ENCODE measurements at places on chromosomes 3 and 15.

DNA sequence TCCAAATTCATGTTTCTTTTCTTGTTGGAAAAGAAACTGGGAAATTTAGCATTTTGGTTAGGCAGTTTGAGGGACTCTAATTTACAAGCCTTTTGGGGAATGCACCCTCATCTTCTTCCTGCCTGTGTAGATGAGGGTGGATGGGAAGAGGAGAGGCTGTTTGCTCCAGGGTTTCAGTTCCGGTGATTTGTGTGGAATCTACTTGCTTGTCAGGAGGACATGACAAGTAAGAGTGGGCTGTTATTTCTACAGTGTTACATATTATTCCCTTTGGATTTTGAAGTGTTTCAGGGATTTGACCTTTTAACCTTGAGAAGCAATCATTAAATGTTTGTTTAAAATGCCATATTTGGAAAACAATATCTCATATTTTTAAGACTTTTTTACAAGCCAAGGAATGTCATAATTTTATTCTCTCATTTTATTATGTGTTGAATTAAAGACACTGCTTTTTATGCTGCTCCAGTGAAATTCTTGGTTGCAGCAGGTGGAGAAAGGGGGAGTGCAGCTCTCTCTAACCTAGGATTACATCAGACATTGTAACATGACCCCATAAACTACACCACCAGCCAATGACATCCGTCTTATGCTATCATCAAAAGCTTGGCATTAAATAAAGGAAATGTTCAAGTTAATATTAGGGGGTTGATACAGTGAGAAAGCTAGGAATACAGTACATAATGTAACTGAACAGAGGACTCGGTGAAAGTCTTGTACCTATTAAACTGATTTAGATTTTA, 30.2 kb downstream of the PLAAT1 start:
- DNase-seq, result no peak

- no peak for DNase-seq
Observed at GRCh38 chr15:33994005-33994615, 25.8 kb downstream of the CHRM5 start.

DNA sequence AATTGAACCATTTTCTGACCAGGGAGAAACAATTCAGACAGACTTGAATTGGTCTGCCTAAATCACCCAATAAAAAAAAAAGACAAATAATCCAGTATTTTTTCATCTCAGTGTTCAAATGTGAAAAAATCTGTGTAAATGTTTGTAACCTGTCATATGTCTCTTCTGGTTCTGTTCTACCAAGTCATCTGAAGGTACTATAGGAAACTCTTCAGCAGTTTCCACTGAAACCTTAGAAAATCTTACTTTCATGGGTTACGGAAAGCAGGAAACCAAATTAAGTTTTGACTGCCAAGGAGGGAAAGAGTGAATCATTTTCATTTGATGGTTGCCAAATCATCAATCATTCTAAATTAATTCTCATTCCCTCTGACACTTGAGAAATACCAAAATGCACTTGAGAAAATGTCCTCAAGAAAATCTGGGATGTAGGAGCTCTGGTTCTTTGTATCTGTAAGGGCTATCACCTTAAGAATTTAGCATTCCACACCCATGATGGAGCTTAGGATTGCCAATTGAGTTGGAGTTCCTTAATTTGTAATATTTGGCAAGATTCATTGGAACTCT, 278.2 kb upstream of the KCNH8 start:
- DNase-seq, result no peak

- no peak for DNase-seq
Observed at GRCh38 chr15:34647569-34648293, 64.3 kb upstream of the GOLGA8B start.

DNA sequence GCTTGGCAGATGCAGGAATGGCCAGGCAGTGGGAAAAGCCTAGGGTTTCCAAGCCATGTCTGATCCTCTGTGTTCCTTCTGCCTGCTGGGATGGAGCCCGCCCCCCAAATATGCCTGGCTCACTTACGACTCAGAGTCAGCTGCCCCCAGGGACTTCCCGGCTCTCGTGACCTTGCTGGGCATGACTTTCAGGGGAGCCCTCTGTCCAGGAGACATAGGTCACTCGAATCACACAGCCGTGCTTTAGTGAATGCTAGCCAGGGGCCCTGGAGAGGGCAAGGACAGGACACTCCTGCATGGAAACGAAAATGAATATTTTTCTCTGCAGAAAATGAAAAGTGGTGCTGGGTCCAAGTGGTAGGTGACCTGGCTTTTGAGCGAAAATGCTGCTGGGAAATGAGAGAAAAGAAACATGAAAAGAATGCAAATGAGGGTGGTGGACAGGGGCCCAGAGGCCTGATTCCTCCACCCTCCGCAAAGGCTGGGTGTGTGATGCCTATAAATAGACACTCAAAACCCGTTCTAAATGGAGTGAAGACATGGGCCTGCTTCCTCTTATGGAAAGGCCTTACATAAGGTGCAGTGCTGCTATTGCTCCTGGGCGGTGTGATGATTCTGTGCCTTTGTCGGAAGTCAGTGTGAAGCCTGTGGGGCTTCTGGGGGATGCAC, 107.4 kb downstream of the APBA2 start:
- DNase-seq, result no peak

GRCh38 chr15:85859671-85860070, 64.9 kb upstream of the KLHL25 start:
- no peak for DNase-seq

DNA sequence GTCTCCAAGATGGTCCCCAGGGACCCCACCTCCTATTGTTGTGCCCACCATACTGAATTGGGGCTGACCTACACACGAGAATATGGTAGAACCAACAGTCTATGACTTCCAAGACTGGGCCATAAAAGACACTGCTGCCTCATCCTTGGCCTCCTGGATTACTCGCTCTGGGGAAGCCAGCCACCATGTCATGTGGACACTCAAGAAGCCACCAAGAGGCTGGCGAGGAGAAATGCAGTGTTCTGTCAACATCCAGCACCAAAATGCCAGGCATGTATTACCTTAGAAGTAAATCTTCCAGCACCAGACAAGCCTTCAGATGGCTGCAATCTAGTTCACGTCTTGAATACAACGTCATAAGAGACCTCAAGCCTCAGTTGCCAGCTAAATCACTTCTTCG, 17.1 kb upstream of the TPM1 start:
- DNase-seq, result no peak

DNA sequence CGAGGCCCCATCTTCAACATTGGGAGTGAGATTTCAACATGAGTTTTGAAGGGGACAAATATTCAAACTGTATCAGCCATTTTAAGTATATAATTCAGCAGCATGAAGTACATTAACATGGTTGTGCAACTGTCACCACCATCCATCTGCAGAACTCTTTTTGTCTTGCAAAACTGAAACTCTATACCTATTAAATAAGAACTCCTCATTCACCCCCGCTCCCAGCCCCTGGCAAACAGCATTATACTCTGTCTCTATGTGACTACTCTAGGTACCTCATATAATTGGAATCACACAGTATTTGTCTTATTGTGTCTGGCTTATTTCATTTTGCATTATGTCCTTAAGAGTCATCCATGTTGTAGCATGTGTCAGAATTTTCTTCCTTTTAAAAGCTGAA, 110.1 kb downstream of the MAP2K5 start:
- no peak for DNase-seq

DNA sequence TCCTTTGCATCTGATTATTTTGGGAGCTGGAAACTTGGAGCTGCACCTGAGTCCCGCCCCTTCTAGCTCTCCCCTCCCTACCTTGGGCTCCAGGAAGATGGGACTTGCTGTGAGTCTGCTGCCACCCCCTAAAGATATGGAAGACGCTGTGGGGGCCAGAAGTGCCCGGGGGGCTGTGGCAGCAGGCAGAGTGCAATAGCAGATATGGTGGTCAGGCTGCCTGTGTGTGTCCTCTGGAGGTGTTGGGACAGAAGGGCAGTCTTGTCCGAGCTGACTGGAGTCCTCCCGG, 485 bp downstream of the PAK6 start:
- DNase-seq, result no peak

DNA sequence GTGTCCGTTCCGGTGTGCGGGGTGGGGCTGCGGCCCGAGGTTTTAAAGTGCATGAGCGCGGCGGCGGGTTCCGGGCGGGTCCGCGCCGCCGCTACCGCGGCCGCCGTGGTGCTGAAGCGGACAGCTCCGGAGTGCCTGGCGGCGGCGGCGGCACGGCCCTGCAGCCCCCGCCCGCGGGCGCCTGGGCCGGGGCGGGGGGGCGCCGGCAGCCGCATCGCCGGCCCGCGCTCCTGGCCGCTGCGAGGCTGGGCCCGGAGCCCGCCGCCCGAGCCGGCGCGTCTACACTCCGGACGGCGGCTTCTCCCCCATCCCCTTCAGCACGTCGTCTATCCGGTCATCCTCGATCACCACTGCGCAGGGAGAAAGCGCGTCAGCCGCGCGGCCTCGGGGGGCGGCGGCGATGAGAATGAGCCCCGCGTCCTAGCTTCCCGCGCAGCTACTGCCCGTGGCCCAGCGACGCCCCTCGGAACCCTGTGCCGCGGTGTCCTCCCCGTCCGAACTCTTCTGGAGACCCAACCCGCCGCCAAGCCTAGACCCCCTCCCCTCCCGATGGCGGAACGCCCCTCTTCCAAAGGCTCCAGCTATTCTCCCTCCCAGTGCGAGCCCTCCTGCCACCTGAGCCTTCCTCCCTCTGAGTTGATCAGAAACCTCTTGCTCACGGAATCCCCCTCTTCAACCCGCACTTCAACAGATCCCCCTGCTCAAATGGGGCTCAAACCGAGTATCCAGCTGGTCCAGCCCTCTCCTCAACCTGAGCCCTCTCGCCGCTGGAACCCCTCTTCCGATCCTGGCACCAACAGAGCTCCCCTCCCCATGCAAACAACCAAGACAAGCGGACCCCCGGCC, 1.3 kb downstream of the CAMK2N2 start:
- no peak for DNase-seq

DNA sequence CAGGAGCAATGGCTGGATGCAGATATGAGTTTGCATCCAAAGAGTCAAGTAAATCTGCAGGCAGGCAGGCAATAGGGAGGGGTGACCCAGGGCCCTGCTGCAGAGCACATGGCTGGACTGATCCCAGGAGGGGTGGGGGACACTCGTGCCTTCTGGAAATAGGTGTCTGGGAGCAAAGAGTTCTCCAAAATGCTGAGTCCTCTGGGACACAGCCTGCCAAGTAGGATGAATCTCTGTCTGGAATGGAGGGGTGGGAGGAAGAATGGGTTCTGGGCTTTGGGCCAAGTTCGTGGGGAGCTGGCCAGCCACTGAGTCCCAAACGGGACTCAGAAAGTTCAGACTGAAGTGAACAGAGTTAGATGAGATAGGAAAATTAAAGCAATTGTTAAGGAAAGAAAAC, 214.5 kb downstream of the MTHFS start:
- DNase-seq, result no peak

GRCh38 chr3:53842436-53843194, 3.6 kb downstream of the CHDH start:
- DNase-seq, result no peak

- no peak for DNase-seq
Observed at GRCh38 chr3:115520651-115521245, 102.6 kb upstream of the GAP43 start.

DNA sequence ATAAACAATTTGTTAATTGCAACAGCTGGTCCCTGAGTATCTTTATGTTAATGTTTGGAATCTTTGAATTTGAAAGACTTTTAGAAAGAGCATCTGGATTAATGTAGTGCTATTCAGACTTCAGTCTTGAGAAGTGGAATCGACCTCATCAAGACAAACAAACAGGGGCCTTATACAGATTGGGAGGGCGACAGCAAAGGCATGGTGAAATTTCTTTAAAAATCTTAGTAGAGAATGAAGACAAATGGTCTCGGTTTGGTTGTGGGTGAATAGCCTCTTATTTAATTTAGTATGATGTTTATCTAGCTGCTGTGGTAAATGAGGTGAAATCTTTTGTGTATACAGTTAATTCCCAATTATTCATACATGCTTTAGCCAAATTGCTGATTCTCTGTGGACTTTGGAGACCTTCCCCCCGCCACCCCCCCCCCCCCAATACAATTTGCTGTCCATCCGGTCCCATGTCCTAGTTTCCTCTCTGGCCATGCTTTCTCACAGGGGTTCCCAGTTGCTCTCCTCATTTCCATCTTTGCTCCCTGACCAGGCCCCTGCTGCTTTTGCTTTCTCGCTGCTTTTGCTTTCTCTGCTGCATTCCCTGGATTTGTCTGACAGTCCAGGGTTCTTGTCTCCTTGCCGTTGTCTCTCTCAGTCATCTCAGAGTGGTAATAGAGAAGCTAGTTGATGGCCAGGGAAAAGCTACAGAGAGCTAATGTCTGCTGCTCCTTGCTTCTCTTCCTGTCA, 135.3 kb downstream of the FNDC3B start:
- DNase-seq, result no peak

- DNase-seq, result no peak
Observed at GRCh38 chr15:70669966-70670658, 93.2 kb downstream of the UACA start.

DNA sequence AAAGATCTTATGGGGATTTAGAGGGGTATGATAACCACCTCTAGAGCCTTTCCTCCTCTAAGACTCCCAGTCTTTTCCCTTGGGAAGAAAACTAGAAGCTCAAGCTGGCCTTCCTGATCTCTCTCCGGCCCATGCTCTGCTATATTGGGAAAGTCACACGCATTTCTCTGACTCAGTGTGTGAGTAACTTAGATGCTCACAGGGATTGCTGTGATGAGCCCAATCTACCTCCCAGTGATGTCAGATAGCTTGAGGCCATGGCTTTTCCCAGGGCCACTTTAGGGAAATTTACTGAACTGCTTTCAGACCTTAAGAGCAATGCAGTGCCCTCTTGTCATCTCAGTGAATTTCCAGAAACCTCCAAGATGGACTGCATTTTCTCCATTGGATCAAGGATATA, 8.6 kb upstream of the ST8SIA2 start:
- DNase-seq, result no peak

GRCh38 chr3:139187154-139187553, 142.5 kb upstream of the PRR23C start:
- DNase-seq, result no peak

GRCh38 chr15:28955160-28955992, 69.6 kb downstream of the APBA2 start:
- DNase-seq, result no peak

DNA sequence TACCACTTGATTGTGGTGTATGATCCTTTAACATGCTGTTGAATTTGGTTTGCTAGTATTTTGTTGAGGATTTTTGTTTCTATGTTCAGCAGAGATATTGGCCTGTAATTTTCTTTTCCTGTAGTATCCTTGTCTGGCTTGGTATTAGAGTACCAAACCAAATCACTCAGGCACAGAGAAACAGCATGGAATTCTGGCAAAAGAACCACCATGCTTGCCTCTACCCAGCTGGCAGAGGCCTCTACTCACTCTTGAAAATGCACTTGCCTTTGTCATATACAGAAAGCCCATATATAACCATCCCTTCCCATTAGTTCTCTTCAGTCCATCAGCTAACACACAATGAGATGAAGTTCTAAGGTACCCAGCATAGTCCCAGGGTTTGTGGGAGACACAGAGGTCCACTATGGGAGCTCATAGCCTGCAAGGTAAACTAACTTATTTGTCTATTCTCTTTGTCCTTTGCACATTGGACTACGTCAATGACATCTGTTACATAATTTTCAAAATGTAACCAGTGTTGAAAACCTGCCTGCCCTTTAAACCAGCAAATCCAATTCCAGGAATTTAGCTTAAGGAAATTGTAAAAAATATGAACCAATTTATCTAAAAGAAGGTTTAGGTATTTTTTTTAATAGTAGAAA, 82.1 kb upstream of the POMGNT2 start:
- DNase-seq, result no peak
